Activated CD4-positive, alpha-beta T cell treated with anti-CD3 and anti-CD28 coated beads, Interleukin-10, Interleukin-2, amounts not matched to agents 100 ng/mL and 50 ng/mL, durations not matched to agents 16 hours and 8 hours (primary cell): ENCODE measurements at places on chromosomes 4 and X.

- DNase-seq, result no peak
These were observed 13.0 kb upstream of the SLC25A5 start for GRCh38 chrX:119455264-119455663.

DNA sequence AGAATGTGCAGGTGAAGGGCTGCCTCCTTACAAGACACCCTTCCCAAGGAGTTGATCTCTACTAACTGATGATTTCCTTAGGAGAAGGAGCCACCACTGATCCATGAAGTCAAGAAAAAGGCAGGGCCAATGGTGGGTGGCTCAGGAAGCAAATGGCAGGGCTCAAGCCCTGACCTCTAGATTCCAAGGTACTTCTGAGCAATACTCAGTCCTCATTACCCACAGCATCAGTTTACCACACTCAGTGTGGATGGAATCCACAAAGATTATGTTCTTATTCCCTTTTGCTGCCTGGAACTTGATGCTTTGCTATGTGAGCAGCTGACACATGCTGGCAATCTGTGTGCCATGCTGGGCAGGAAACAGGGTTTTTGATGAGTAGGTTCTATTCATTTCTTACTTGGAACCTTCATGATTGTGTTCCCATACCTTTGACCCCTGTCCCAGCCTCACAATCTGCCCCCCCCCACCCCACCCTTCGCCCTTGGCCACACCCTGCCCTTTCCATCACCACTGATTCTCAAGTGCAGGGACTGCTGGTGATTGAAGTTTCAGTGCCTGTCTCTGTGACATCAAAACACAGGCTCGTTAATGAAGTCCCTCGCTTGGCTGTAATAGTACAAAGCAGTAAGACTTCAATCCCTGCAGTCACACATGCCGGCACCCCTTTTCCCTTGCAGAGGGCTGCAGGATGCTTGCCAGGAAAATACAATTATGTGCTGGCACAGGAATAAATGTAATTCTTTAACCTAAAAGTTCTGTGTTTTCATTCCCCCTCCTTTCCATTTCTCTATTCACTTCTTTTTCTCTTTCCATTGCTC is 135.6 kb upstream of the GPC4 start:
- DNase-seq, result no peak

DNA sequence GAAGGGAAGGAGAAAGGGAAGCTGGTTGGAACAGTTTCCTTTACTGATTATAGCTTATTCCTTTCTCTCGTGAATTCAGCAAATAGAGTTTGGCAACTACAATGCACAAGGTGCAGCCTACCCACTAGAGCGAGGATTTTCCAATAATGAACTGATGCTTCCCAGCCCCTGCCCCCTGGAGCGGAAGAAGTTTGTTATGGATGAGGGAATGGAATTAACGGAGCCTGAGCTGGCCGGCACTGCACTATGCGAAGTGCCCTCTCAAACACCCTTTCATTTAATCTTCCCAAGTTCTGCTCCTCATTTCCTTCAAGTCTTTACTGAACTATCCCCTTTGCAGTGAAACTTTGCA is 42.5 kb upstream of the CBR4 start:
- no peak for DNase-seq

GRCh38 chr4:186813377-186814068 is 89.9 kb upstream of the FAT1 start:
- DNase-seq, result no peak

DNA sequence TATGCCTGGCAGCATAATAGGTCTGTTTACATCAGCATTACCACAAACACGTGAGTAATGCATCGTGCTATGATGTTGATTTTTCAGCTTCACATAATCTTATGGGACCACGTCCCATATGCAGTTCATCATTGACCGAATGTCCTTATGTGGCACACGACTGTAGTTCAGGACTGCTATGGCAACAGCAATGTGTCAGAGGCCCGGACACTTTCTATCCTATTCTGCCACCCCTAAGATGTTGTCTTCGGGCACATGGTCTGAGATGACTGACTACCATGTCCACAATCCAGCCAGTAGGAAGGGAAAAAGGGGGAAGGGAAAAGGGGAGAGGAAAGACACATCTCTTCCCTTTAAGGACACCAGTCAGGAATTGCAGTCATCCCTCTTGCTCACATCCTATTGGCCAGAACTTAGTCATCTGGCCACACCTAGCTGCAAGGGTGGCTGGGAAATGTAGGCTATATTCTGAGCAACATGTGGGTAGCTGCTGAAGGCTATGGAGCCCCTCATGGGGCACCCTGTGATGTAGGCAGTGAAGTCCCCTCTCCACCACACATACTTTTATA is 196.0 kb upstream of the RBPJ start:
- DNase-seq, result no peak

GRCh38 chr4:155523358-155523757 is 143.3 kb upstream of the GUCY1A1 start:
- no peak for DNase-seq

DNA sequence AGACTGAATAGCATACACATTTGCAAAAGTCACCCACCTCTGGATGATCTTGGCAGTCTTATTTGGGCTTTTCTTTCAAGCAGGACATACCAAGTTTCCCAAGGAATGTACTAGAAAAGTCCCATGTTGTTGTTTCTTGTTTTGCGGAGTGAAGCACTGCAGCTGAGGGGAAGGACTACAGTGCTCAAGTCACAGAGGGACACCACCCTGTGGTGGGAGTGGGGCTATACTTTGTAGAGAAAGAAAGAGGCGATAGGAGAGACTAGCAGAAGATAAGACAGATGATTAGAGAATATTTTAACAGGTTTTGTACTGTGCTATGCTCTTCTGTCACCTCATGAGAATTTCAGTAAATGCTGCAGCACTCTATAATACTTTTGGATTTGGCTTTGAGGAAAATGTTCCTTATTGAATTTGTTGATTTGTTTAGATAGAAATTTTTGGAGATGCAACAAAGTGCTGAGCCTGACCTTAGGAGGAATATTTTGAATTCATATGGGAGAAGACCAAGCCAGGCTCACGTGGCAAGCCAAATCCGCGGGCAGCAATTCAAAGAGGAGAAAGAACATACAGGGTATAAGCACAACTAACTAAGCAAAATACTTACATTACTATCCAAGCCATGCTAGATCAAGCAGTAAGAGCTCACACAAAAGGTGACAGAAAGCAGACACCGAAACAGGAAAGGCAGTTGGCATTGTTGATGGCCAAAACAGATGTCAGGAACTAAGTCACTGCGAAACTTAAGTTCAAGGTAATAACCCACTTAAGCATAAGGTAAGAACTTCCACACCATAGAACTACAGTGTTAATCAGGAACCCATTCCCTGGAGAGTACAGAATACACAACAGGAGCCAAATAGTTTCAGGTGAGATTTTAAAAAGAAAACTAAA is 280.3 kb upstream of the INTU start:
- no peak for DNase-seq

DNA sequence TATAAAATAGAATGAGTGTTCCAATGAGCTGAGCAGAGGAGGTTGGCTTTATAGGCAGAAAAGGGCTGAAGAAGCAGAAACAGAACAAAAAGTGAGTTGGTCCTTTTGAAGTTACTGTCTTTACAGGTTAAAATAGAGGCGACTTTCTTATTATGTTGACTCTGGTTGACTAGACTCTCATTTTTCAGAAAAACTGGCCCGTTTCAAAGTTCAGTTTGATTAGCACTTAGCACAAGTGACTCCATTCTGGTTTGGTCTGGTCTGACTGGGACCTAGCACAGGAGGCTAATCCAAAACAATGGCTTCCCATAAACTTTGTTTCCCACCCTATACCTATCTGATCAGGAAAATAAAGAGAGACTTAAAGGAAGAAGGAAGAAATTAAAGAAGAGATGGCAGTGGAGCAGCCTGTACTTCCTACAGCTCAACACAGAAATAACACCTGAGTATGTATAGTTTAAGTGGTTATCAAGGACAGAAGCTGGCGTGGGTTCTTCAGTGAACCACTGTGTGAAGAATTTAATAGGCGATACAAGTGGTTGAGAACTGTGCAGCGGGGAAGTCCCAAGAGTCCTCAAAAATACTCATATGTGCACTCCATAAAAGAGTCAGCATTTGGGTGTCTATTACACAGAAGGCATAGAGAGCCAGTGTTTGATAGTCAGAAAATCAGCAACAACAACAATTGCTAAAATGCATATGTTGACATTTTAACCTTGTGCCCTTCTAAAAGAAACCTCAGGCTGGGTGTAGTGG is 554.8 kb upstream of the HTR2C start:
- DNase-seq, result no peak

DNA sequence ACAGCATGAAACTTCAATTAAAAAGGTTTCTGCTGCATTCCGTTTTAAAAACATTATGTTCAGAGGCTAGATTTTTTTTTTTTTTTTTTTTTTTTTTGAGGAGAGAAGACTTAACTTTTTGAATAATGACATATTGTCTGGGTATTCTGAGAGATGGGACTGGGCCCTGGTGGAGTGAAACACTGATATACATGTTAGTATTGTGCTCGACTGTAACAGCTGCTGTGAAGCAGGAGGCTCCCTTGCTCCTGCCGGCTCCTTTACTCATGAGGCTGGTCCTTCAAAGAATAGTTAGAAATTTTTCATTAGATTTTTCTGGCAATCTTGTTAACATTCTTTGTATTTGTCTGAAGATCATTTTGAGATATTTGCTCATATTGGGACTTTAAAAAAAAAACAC is 73.3 kb downstream of the TMEM131L start:
- DNase-seq, result no peak

- DNase-seq, result no peak
These were observed 26.2 kb downstream of the TRMT10A start for GRCh38 chr4:99537674-99538073.

DNA sequence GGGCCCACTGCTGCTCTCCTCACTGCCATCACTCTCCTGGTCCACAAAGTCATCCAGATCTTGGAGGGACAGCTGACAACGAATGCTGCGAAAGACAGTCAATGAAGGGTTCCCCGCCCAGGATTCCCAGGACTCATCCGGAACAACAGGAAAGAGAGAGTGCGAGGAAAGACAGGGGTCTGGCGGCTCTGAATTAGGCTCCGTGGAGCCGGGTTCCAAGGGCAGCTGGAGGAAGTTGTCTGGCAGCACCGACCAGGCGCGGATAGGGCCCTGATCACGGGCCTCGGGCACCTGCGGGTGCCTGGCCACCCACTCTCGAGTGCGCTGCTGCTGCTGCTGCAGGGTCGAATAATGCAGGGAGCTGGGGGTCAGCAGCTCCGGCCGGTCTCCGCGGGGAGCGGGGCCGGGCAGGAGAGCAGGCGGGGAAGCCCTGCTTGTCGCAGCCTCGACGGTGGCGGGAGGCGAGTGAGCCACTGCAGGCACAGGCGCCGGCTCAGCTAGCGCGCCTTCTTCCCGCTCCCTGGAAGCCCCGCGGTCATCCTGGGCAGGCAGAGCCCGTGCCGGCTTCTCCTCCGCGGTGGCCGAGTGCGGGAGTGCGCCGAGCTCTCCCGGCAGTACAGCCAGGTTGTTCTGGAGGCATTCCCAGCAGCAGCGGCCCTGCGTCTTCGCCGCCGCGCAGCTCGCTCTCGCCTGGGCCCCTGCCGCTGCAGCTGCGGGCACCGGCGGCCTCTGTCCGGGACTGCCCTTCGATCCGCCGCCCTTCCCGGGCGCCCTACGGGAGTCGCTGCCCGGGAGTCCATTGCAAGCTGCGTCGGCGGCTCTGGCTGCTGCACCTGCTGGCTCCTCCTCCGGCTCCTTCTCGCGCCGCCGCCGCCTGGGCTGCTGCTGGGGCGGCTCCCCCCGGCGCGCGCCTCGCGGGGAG is 1.1 kb downstream of the SOWAHB start:
- DNase-seq, result no peak

DNA sequence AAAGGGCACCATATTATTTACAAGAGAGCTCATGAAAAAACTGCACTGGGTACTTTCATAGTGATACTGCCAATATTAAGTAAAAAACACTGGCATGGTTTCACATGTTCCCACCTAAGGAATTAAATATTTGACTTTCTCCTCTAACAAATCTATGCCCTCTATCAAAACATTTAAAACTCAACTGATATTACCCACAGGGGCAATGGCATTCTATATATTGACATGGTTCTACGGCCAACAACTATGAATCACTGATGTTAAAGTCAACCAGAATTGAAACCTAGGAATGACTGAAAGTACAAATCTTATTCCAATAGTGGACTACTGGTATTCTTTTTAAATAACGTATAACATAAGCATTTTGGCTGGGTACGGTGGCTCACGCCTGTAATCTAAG is 28.2 kb downstream of the PHKA2 start:
- DNase-seq, result no peak

DNA sequence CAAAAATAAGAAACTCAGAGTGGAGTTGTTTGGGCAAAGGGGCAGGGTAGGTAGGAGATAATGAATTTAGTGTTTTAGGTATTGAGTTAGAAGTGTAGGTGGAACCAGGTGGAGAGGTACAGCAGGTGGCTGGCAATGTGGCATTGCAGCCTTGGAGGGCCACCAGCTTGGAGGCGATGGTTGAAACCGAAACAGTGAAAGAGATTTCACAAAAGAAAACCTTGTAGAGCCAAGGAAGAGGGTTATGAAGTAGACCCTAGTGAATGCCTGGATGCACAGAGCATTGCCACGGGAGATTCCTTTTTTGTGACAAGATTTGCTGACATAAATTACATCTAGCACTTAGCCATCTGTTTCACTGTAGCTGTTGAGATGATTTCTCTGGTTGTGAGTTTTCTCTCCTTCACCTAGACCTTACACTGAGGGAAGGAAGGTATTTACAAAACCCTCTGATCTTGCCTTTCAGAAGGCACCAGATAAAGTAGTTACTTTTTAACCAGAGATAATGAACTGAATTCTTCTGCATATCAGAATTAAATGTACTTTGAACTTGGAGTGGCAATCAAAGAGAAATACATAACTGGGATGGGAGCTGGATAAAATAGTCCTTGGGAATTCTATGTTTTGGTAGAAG is 104.1 kb upstream of the CASK start:
- no peak for DNase-seq

DNA sequence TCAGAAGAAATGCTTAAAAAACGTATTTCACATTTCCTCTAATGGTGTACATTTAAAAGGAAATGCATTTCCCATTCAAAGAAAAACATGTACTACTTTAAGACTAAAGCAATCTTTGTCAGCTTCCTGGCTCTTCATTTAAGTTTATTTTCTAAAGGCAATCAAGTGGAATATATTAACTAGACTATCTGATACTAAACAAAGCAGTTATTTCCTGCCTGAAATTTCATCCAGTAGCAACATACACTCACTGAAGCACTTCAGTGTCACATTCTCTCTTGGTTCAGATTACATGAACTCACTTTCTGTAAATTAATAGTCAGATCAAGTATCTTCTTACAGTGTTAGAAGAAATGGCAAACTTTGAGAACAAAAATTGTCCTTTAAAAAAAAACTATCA is 42.5 kb downstream of the LRBA start:
- no peak for DNase-seq

- DNase-seq, result no peak
These were observed 149.5 kb downstream of the MAML3 start for GRCh38 chr4:140004549-140004895.

GRCh38 chr4:139619644-139620043 is 46.0 kb upstream of the MGST2 start:
- peak; percentile 39 for DNase-seq

GRCh38 chr4:33722800-33723516 is 2521.4 kb downstream of the ARAP2 start:
- DNase-seq, result no peak

GRCh38 chr4:74190332-74190731 is 32.4 kb downstream of the MTHFD2L start:
- DNase-seq, result no peak
